Fibroblast of pulmonary artery (primary cell): ENCODE measurements at places on chromosomes 1 and 21.

DNA sequence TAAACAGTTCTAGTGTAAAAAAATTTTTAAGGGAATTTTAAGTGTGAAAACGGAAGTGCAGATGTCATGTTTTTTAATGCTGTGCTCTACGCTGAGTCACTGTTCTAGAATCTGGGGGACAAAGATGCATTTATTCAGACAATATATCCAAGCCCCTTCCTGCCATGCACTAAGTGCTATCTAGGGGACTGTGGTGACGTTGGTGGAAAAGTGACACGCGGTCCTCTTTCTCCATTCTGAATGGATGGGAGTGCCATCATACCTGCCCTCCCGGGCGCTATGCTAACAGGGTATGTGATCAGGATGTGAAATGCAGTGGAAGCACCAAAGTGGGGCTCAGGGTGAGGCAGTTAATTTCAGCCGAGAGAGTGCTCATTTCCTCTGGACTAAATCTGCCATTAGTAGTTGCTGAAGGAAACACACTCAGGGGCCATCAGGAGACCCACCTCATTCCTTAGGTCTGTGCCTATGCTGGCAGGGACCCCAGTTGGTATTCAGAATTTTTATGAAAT, 6.6 kb downstream of the C1orf226 start:
- no peak for DNase-seq

DNA sequence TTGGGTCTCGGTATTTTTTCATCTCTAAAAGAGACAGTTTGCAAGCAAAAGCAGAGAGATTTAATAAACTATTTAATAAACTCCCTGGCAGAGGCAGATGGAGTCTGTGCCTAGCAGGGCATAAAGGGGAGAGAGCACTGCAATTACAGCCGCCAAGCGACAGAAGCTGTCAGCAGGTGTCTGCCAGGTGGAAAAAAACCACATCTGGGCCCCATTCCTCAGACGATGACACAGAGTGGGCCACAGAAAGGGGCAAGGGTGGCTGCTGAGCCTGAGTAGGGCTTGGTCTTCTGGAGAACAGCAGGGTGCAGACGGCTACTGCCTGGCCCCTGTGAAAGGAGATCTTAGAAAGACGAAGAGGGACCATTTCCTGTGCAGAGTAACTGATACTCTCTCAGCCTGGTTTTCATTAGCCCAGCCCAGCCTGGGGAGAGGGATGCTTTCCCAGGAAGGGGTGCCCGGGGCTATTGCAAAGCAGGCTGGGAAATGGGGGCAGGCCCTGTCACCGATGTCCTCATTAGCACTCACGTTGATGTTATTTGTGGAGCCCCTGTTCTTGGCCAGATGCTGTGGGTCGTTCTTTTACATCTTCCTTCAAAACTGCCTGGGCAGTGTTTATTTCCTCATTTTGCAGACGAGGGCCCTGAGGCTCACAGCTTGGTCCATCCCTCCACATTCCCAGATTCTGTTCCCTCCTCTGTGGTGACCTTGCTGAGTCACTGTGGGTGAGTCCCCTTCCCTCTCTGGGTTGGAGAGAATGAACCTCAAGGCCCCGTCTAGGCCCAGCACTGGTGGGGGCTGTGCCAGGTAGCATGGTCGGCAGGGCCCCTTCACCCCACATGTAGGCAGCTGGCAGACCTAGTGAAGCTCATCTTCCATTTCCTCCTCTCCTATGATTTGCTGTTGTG, 472.7 kb downstream of the PTPRU start:
- DNase-seq: peak; percentile 74

DNA sequence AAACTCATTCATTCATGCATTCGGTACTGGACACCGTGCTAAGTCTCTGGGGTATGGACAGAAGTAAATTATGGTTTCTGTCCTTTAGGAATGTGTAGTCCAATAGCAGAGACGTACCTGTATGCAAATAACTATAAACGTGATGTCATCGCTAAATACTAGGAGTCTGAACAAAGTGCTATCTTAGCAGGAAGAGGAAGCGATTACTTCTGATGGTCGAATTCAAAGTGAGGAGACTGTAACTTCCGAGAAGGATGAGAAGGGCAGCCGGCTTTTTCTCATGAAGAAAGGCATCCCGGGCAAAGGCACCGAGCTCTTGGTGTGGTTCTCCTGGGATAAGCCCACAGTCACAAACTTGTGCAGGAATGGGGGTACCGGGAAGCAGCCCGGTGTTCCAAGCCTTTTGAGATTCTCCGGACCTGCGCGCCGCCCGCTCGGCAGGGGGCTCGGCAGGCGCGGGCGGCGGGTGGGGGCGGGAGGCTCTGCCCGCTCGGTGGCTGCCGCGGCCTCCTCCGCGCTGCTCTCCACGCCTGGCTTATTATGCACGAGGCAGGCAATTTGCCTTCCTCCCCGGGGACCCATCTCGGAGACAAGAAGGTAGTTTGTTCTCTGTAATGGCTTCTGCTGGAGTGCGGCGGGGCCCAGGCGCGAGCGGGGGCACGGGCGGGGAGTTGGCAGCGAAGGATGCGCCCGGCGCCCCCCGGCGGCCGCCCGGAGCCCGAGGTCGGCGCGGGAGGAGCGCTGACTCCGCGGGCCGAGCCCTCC, 67.5 kb upstream of the CD1D start:
- peak; percentile 28 for DNase-seq

- peak; percentile 32 for DNase-seq
Measured at GRCh38 chr1:25797939-25798338, 2.1 kb upstream of the SELENON start.

DNA sequence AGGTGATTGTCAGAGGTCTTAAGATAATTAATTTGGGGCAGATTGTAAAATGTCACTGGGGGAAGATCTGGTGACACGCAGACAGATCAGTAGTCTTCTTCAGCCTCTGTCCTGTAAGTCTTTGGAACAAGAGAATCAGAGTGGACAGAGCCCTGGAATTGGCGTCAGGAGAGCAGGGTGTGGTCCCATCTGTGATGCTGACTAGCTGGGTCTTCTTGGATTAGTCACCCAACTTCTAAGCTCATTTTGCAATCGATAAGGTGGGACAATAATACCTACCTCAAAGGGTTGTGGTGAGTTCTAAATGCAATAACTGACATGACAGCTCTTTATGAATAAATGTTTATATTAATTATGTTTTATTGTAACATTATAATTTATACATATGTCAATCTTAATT, 4.8 kb downstream of the FASLG start:
- no peak for DNase-seq

DNA sequence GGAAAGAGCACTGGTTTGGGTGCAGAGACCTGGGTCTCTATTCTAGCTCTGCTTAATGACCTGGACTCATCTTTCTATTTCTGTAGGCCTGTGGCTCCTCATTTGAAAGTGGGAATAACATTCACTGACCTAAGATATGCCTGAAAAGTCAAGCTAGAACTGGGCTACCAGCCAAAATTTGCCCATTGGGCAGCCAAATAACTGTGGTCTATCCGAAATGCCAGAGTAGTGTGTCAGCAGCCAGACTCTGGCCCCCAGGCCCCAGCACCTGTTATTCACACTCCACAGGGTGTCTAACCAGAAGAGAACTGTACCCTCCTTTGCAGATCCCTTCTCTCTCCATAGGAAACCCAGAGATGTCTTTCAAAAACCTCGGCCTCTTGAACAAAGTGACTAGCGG, 12.6 kb downstream of the DAB1 start:
- DNase-seq: no peak

DNA sequence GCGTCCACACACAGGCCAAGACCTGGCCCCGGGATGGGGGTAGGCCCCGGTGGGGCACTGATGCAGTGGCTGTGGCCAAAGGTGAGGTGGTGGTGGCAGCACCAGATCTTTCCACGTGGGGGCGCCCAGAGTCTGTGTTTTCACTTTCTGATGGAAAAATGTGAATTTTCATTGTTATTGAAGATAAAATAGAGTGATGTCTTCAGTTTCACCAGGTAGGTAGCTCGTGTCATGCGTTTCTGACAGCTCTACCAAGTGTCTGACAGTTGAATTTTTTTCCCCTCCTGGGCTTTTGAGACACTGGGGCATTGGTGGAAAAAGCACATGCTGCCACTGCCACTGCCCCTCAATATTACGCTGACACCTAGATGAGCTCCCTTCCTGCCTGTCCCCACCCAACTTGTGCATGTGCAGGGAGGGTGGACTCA, 40.0 kb upstream of the MAGOH start:
- peak; percentile 32 for DNase-seq

DNA sequence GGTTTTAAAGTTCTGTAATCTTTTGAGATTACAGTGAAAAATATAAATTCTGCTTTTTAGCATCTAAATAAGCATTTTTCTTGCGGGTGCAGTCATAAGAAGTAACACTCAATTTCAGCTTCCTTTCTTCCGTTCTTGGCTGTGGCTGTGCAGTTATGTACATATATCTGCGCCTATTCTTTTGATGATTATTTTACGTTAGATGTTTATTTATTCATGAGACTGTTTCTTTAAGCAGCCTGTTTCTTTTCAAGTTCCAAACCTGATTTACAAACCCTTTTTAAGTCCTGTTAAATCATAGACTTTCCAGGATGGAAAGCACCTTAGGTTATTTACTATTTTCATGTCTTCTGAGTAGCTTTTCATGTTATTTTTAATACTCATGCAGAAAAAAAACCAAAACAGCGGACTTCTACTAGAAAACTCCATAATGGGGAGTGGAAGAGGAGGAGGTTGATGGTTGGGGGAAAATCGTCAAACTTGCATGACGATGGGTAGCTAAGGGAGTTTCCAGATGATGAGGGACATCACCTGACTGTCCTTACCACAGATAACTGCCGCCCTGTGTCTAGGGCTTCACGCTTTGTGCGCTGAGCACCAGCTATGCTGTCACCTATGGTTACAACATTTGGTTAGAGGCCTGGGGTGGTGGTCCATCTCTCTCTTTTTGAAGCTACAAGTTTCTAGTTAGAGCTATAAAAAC, 2.6 kb downstream of the PRDM2 start:
- no peak for DNase-seq

GRCh38 chr1:3019516-3020051, 1.7 kb upstream of the ACTRT2 start:
- no peak for DNase-seq

GRCh38 chr1:100392756-100393155, 40.5 kb downstream of the CDC14A start:
- no peak for DNase-seq

DNA sequence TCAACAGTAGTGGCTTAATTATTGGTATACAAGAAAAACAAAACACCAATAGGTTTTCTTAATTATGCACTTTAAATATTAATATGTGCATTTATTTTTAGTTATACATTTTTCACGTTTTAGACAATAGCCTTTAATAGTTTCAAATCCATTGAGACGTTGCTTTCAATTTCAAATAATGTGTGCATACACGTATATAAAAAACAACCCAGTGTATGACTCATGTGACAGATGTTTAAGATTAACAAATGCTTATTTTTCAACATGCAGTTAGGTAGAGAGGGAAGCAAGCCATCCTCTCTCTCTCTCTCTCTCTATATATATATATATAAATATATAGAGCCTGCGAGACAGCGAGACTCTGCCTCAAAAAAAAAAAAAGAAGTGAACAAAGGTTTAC, 24.3 kb downstream of the EYA3 start:
- peak; percentile 56 for DNase-seq
